Transverse colon (tissue), 4 donors: ENCODE measurements at places on chromosomes 13 and 19. TPM values are rescaled to one million over a fixed set of nuclear protein-coding genes. Genes with fewer than 3 reads are reported as not detected.

FSD1 gene
- total RNA-seq: 0.68 TPM

GRCh38 chr13:100300708-100301107, 211.8 kb downstream of the PCCA start:
- no peak overlapping the region for H3K4me3 ChIP-seq
- no peaks in the 10 kb centered on the region for H3K4me1 ChIP-seq
- H3K36me3 ChIP-seq: no peaks in the 10 kb centered on the region
- no peak for DNase-seq
- no peaks in the 10 kb centered on the region for H3K27me3 ChIP-seq
- H3K27ac ChIP-seq: no peak overlapping the region

DNA sequence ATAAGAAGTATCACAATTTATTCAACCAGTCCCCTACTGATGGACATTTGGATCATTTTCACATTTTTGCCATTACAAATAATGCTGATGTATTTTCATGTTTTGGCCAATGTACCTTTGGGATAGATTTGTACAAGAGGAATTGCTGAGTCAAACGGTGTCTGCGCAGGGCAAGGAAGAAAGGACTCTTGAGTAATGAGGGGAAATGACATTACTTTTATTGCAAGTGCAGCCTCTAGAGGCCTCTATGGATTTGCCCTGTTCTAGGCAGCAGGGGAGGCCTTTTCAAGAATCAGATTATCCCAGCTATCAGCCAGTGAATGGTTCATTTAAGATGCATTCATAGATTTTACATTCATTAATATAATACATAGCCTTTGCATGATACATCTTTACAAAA, 32.9 kb upstream of the GTF3A start:
- H3K4me1 ChIP-seq: no peaks in the 10 kb centered on the region
- DNase-seq: no peak
- no peak overlapping the region for H3K27ac ChIP-seq
- H3K36me3 ChIP-seq: no peaks in the 10 kb centered on the region
- H3K27me3 ChIP-seq: no peaks in the 10 kb centered on the region
- no peak overlapping the region for H3K4me3 ChIP-seq

DNA sequence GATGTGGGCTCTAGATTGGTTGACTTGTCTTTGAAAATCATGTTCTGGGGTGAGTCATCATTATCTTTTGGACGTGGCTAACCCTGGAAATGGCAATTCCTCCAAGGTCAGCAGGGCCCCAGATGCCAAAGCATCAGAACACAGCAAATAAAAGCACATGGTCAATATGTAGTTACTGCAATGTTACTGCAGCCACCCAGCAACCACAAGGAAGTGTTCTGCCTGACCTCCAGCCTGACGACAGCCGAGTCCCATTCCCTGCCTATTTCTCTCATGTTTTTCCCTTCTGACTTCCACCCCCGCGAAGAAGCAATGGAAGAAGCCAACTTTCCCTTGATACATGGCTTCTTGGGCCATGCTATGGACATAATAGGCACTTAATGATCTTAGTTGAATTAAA, 577.9 kb downstream of the IRS2 start:
- H3K4me3 ChIP-seq: no peak overlapping the region
- no peak overlapping the region for H3K27ac ChIP-seq
- no peaks in the 10 kb centered on the region for H3K4me1 ChIP-seq
- H3K36me3 ChIP-seq: no peaks in the 10 kb centered on the region

GRCh38 chr13:97142452-97142851, 79.7 kb upstream of the MBNL2 start:
- H3K36me3 ChIP-seq: no peaks in the 10 kb centered on the region
- H3K4me3 ChIP-seq: peak overlapping the region; percentile 26
- H3K27me3 ChIP-seq: no peaks in the 10 kb centered on the region
- H3K4me1 ChIP-seq: peaks cover 34% of the 10 kb centered on the region
- peak; percentile 70 for DNase-seq

NKPD1 gene
- not detected for total RNA-seq

GRCh38 chr13:40386586-40386985, 279.9 kb downstream of the FOXO1 start:
- H3K4me1 ChIP-seq: no peaks in the 10 kb centered on the region
- H3K36me3 ChIP-seq: no peaks in the 10 kb centered on the region
- no peak overlapping the region for H3K27ac ChIP-seq
- no peak overlapping the region for H3K4me3 ChIP-seq
- H3K27me3 ChIP-seq: no peaks in the 10 kb centered on the region

GRCh38 chr13:65844266-65844841, 1385.8 kb downstream of the PCDH9 start:
- H3K27me3 ChIP-seq: no peaks in the 10 kb centered on the region
- H3K27ac ChIP-seq: no peak overlapping the region
- H3K36me3 ChIP-seq: no peaks in the 10 kb centered on the region
- DNase-seq: no peak

DNA sequence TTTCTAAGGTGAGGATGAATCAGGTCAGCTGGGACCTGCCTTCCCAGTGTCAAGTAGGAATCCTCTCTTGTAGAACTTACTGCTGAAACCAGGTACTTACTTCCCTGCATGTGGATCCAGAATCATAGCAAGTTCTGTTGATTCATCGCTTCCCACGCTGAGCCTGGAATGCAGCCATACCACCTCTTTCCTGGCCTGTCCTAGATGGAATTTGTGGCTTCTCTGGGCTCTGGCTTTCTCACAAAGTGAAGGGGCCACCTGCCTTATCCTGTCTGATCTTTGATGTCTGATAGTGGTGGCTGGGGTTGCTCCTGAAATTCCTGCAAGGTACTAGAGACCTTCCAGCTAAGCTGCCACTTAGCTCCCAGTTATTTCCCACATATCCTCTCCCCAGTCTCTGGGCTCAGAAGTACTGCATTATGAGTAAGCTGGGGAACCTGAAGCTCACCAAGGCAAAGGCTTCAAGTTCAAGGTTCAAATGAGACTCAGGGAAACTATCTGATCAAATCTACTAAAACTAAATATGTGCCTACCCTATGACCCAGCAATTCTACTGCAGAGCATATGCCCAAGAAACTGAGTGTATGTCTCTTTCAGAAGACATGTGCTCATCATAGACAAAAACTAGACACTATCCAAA, 103.5 kb downstream of the SUCLA2 start:
- no peak overlapping the region for H3K4me3 ChIP-seq
- H3K36me3 ChIP-seq: no peaks in the 10 kb centered on the region
- H3K27me3 ChIP-seq: no peaks in the 10 kb centered on the region
- H3K27ac ChIP-seq: no peak overlapping the region

TRIM13 gene
- total RNA-seq: 5.6 TPM
